ENCODE measurements at places on chromosomes 11 and 22.

- no peak for DNase-seq
These were observed 35.3 kb upstream of the SC5D start for GRCh38 chr11:121257289-121257688.

DNA sequence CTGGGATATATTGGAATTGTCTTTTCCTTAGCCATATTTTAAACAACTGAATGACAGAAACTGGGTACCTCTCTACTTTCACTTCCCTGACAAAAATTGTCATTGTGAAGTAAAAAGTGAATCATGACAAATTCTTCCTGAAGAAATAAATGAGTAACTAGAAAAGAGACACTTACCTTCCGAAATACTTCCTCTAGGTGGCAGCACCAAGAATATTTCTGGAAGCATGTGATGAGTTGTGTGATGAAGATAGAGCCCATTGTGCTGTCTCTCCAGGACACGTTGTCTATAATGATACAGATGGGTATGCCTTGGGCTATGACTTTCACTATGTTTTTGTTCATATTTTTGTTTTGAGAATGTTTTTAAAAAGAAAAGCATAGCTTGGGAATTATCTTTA lies 21.5 kb downstream of the CASP4 start:
- DNase-seq = no peak

DNA sequence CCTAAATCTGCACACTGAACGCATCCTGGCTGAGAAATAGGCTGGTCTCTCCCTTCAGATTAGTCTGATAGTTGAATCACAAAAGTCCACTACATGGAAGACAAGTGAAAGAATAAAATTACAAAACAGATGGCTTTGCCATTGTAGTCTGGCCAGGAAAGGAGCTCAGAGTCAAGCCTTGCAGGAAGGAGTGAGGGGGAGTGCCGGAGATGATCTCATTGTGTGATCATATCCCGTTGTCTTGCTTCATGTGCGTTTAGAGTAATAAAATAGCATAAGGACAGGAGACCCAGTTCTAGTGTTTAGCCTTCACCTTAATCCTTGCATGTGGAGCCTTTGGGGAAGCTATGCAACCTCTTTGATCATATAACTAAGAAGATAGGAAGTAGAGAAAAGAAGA lies 666.7 kb upstream of the RAG2 start:
- DNase-seq = no peak

DNA sequence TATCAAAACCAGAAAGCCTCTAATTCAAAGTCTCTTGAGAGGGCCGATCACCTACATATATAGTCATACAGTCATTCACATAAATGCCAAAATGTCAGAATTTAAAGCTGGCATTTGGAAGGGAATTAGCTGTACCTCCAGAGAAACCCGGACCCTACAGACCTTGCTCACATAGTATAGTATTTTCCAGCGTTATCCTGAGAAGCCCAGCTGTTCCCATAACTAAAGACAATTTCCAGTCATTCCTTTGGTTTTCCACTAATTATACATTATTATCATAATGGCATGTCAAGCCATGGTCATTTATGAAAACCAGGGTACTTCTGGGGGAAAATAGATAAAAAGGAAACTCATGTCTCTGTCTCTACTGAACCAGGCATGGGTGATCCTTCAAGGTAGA lies 53.6 kb downstream of the FZD4 start:
- DNase-seq = no peak

DNA sequence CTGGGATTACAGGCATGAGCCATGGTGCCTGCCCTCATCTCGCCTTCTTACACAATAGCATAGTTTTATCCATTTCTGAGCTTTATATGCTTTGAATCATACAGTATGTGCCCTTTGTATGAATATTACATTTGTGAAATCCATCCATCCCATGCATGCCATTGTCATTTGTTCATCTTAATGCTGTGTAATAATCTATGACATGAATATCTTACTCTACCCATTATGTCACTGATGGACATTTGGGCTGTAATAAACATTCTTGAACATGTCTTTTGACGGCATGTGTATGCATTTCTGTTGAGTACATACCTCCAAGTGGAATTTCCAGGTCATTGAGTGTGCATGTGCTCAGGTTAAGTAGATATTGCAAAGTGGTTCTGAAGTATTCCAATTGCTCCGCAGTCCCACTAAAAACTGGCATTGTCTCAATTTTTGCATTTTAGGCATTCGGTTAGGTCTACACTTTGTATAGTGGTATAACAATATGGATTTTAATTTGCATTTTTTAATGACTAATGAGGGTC lies 339.3 kb upstream of the SYN3 start:
- DNase-seq = no peak

- no peak for DNase-seq
These were observed 1.6 kb upstream of the BRD1 start for GRCh38 chr22:49829044-49829853.

GRCh38 chr22:49117486-49117885 lies 710.2 kb downstream of the BRD1 start:
- no peak for DNase-seq

- no peak for DNase-seq
These were observed 18.4 kb downstream of the GTPBP1 start for GRCh38 chr22:38724176-38724575.

DNA sequence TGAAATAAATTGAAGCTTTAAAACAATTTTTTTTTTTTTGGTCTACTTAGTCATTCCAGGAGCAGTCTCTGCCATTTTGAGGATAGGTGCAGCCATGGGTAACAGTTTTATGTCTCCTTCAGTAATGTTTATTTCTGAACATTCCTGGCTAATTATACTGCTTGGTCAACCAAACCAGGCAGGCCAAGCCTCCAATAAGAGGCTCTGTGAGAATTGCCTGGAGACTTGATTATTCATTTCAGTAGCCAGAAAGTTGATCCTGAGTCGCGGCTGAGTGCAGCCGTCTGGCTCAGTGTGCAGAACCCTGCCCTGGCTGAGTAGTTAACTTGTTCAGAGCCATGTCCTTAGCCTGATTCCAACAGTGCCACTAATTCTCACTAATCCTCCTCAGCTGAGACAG lies 364.0 kb upstream of the FAT3 start:
- DNase-seq = no peak
